SJSA1 (cell line): ENCODE measurements at places on chromosomes 5 and 9.
A peak's percentile ranks its signal among the peaks of the same experiment; 100 is the strongest.

- DNase-seq: no peak
Measured at GRCh38 chr5:131855452-131855851, 58.6 kb upstream of the FNIP1 start.

DNA sequence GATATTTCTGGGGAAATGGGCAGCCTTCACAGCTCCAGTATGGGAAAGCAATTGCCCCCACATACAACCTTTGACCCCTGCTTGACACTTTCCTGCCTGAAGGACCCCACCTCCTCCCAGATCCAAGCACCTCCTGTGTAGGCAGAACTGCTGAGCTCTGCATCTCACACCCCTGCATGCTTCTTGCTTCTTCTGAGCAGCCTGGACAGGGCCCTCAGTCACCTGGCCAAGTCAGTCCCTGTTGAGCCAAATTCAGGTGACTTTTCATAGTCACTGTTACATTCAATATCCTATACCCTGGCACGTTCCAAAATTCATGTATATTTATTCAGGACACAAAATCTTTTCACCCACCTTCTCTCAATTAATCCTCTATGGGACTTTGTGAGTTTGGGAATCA lies 30.4 kb upstream of the CTSL start:
- DNase-seq: no peak

- DNase-seq: no peak
Measured at GRCh38 chr9:33852216-33852826, 35.4 kb downstream of the UBE2R2 start.

DNA sequence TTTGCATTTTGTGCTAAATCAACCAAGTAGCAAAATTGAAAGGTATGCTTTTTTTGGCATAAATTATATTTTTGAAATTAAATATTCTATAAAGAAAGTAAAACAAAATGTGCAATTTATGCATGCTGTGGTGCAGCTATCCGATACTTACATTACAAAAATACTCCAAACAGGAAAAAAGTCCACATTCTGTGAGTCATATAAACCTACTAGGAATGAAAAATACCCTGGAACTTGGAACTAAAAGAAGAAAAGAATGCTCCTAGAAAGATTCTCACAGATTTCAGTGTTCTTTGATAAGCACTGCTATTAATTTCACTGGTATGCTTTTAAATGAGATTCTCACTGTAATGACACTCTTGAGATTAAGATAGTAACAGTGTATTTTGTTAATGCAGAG lies 92.6 kb downstream of the OSMR start:
- DNase-seq: no peak

DNA sequence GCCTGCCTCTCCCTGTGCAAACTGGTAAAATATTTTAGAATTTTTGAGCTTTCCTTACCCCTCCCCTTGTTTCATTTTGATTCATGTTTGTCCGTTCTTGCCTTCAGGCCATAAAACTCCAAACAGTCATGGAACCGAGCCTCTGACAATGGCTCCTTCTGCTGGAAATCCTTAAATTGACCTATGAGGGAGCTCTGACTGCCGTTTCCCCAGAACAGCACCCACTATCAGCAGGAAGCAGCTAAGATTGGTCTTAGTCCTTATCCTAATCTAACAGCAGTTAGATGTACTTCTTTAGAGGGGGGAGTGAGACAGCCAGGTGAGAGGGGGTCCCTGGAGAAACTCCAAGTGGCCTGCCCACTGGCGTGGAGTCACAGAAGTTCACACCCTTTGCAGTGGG lies 106.7 kb downstream of the FAM174A start:
- no peak for DNase-seq

DNA sequence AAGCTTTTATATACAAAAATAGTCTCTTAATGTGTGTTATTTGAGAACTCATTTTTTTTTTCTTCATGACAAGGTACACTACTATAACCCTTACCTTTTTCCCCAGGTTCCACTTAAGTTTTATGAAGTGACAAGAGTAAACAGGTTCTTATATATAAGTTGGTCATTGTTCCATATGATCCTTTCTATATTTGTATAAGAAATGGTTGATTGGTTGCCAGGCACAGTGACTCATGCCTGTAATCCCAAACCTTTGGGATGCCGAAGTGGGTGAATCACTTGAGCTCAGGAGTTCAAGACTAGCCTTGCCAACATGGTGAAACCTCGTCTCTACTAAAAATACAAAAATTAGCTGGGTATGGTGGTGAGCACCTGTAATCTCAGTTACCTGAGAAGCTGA lies 108.3 kb downstream of the PCSK1 start:
- peak; percentile 55 for DNase-seq

DNA sequence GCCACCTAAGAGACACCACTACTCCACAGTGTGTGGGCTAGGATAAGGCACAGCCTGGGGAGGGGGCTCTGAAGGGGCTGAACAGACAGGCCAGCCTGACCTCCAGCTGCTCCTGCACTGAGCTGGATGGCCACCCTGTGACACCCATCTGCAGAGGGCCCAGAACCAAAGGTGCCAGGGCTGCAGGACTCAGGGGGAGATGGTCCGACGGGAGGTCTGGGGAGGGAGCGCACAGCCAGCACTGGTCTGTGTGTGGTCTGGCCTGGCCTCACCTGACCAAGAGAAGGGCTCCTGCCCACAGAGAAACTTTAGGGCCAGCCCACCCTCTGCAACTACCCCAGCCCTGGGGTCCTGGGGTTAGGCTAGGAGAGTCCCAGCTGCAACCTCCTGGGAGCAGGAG lies 789 bp downstream of the LTC4S start:
- no peak for DNase-seq

DNA sequence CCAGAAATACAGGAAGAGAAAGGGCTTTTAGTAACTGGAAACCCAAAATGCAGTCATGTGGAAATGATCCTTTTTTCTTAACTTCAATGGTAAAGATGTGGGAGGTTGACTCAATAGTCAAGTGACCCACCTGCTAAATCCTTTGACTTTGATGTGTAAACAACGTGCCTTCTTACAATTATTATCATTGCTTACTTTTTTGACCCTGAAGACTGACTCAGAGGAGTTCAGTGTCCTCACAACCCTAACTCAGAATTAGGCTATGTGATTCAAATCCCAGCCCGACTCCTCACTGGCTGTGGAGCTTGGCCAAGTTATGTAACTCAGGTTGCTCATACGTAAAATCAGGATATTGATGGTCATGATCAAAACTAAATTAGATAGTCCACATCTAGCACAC lies 27.9 kb downstream of the ANXA1 start:
- DNase-seq: no peak

GRCh38 chr5:107377277-107377609 lies 293.5 kb downstream of the EFNA5 start:
- no peak for DNase-seq

- DNase-seq: no peak
Measured at GRCh38 chr5:139228201-139228803, 30.1 kb upstream of the SIL1 start.

DNA sequence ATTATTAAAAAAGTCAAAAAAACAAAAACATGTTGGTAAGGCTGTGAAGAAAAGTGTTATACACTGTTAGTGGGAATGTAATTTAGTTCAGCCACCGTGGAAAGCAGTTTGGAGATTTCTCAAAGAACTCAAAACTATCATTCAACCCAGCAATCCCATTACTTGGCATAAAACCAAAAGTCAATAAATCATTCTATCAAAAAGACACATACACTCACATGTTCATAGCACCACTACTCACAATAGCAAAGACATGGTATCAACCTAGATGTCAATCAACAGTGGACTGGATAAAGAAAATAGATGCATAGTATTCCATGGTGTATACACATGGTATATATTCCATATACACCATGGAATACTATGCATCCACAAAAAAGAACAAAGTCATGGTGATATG lies 148.3 kb upstream of the ACOT12 start:
- no peak for DNase-seq

DNA sequence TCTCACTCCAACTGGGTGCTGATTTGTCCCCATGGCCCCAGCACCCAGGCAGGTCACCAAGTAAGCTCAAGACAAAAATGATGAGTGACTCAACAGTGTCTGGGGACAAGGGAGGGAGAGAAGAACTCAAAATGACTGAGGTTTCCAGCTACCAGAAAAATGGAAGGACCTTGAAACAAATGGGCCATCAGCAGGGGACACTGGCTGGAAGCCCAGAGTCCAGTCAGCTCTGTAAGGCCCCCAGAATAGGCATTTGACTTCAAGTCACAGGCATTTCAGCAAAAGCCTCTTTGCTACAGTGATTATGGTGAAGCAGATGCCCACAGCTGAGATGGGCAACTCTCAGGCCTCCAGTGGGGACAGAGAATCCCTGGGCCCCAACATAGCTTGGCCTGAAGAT lies 139.0 kb upstream of the GABRP start:
- DNase-seq: no peak

DNA sequence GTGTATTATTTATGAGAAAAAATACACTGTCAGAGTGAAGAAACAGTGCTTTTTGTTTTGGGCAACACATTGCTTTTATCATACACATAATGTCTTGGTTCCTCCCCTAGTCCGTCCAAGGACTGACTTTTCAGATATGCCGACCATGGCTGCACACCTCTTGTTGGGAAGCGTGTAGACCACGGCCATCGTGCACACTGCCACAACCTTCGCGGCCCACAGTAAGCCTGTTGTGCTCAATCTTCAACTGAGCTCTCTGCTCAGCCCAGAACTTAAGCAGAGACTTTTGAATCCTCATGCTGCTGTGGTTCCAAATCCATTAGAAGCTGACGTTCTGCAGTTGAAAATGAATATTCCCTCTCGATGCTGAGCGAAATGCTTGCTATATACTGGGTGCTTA lies 157.6 kb upstream of the IRX2 start:
- DNase-seq: no peak

- no peak for DNase-seq
Measured at GRCh38 chr5:40441733-40442132, 238.0 kb upstream of the PTGER4 start.

- DNase-seq: no peak
Measured at GRCh38 chr5:130541617-130542221, 623.3 kb downstream of the HINT1 start.

- no peak for DNase-seq
Measured at GRCh38 chr5:85170183-85170582, 785.5 kb upstream of the EDIL3 start.

- DNase-seq: no peak
Measured at GRCh38 chr5:26719803-26720202, 318.6 kb downstream of the CDH9 start.

GRCh38 chr5:89596821-89597220 lies 713.8 kb upstream of the MEF2C start:
- DNase-seq: peak; percentile 65
